Kasumi-1 (cell line): ENCODE measurements at places on chromosomes 11 and 22.

DNA sequence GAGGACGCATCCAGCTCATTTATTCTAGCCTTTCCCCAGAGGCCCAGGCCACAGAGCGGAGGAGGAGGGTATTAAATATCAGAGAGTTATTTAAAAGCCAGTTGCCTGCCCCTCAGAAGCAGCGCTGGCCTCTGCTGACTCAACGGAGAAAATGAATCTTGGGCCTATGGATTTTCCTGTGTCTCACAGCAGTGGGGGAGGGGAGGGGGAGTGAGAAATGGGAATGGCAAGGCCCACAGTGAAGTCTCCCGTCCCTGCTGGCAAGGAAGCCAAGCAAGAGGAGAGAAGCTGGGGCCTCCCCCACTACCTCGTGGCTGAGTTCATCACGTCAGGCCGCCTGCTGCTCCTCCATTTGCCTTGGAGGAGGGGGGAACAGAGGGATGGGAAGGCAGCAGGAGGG, 4.5 kb upstream of the TPBGL start:
- DNase-seq: no peak

DNA sequence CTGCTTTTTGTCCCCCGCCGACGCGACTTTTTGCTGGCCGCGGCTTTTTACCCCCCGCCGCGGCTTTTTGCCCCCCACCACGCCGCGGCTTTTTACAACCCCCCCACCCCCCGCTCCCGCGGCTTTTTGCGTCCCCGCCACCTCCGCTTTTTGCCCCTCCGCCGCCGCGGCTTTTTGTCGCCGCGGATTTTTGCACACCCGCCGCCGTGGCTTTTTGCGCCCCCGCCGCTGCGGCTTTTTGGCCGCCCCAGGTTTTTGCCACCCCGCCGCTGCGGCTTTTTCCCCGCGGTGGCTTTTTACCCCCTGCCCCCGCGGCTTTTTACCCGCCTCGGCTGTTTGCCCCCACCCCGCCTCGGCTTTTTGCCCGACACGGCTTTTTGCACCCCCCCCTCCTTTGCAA, 205.5 kb downstream of the CCT8L2 start:
- no peak for DNase-seq

DNA sequence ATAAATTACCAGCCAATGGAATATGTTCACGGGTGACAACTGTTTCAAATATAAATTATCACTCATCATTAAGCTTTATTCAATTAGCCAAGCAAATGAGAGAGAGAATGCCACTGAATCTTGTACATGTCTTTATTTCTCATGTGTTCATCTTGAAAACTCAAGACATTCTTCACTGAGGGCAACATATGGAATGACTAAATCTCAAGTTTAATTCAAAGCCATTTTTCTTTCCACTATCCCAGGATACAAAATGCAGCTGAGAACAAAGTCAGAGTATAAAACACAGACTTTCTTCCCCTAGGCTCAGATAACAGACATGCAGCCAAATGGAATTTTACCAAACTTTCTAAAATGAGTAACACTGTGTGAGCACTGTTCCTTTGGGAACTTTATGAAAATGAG, 12.1 kb upstream of the BBOX1 start:
- no peak for DNase-seq

DNA sequence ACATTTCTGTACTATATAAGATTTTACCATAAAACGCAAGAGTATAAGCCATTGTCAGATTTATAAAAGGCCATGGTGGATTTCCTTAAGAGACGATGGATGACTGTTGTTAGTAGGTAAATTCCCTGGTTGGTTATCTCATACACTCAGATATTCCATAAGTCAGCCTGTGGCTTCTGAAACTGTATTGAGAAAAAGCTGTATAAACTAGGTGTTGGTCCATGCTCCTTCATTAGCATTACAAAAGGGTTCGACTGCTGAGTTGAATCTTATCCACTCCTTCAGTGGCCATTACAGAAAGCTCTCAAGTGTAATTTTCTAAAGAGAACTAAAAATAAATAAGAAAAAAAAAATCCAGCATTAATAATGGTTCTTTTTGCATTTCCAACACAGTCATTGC, 5.3 kb downstream of the GRAP2 start:
- no peak for DNase-seq

DNA sequence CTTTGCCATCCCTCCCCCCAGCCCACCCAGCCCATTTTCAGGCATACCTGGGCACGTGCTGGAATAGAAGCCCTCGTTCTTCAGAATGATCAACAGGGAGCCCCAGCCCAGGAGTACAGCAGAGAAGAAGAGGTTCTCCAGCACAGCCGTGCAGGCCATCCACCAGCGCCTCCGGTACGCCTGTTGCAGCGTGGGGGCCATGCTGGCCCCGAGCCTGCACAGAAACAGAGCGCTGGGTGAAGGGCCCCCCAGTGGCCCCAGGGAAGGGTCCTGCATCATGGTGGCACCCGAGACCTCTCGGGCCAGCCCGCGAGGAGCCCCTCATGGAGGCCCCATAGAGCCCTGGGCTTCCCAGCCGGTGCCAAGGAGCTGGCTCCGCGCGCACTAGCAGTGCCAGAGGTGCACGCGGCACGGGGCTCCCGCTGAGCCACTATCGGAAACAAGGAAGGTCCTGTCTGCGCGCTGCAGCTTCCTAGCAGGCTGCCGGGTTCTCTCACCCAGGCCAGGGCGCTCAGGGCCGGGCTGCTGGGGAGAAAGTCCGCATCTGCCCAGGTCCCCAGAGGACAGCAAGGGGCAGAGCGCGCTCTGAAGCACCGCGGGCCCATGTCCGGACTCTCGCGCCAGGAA, 1.5 kb downstream of the SLC43A1 start:
- DNase-seq: peak; percentile 35

DNA sequence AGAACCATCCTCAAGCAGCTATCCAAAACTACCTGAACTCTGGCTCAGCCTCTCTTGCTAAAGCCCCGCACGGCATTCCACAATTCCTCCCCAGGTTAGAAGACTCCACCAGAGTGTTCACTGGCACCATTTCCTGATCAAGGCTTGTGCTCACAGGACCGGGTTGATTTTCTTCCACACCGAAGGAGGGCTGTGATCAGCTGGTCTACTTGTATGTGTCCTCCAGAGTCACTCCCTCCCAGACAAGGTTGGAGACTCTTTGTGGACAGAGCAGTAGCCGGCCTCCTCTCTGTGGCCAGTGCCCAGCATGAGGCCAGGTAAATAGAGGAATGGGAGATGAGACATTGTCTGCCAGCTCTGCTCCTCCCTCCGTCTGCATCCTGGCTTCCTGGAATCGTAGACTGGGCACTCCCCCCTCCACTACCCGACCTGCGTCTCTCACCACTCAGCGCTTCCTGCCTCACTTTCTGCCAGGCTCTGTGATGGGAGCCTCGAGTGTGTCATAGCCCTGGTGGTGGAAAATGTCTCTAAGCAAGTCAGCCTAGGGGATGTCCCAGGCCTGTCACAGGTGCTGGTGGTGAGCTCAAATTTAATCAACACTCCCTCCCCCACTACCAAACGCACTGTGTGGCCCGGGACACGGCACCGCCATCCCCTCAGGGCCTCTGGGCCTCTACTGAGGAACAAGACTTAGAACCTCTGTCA, 12.5 kb upstream of the TMPRSS6 start:
- DNase-seq: no peak

DNA sequence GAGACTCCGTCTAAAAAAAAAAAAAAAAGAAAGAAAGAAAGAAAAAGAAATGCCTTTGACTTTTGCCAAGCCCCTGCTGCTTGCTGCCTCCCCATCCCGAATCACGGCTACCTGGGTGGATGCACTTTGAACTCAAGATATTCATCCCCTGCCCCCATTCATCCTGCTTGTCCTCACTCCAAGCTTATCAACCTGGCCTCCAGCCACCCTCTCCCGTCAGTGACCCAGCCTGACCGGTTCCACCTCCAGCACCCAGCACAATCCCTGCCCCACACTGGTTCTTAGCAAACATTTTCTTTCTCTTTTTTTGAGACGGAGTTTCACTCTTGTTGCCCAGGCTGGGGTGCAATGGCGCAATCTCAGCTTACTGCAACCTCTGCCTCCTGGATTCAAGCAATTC, 44.4 kb downstream of the CYTH4 start:
- DNase-seq: no peak

GRCh38 chr11:33509632-33510031, 191.0 kb downstream of the C11orf91 start:
- DNase-seq: no peak

- DNase-seq: no peak
Measured at GRCh38 chr11:112156153-112156955, 7.5 kb downstream of the IL18 start.

- no peak for DNase-seq
Measured at GRCh38 chr11:127461241-127462064, 460.9 kb upstream of the KIRREL3 start.

- peak; percentile 81 for DNase-seq
Measured at GRCh38 chr22:38051900-38052862, 5.0 kb upstream of the PICK1 start.

DNA sequence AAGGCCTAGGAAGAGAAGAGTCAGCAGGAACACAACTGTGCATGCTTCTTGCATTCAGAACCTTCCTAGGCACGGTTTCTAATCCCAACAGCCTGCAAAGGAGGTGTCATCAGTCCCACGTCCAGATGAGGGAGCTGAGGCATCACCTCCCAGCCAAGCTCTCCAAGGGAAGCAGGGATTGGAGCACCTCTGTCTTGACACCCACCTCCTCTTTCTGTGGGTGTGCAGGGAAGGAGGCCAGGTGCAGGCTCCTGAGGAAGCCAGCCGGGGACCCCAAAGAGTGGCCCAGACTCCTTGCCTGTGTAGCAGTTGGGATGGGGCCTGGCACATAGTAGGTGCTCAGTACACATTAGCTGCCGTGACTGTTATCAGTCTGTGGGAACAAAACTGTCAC, 2.0 kb downstream of the PNPLA5 start:
- DNase-seq: no peak

DNA sequence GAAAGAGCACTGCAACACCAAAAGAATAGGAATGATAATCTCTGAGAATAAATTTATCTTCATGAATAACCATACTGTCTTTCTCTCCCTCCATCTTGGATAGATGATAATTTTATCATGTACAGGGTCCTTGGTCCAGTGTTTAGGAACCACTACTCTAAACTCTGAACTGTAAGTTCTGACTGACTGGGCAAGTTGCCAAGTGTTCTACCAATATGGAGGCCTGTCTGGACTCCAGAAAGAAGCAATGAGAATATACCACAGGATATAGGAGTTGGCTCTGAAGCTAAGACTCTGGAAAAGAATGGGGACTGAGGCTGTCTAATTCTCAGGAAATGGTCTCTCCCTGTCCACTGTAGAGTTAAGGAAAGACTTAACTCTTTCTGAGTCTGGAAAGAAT, 1.5 kb downstream of the FHIP1B start:
- DNase-seq: no peak

DNA sequence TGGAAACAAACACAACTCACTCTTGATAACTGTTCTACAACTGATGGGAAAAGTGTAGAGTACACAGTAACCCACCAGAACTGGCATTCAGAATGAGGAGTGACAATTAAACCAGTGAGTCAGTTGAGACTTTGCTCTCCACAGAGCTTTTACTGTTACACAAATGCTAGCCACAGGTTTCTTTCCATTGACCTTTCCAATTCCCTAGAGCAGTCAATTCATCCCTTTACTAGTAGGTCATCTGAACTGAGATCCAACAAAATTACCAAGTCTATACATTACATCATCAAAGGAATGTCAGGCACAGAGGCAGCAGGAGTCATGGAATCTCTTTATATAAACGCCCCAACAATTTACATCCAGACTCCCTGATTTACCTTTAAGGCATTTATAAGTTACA, 65.9 kb downstream of the PHF21A start:
- no peak for DNase-seq

GRCh38 chr22:23065495-23066122, 4.7 kb upstream of the GNAZ start:
- no peak for DNase-seq

DNA sequence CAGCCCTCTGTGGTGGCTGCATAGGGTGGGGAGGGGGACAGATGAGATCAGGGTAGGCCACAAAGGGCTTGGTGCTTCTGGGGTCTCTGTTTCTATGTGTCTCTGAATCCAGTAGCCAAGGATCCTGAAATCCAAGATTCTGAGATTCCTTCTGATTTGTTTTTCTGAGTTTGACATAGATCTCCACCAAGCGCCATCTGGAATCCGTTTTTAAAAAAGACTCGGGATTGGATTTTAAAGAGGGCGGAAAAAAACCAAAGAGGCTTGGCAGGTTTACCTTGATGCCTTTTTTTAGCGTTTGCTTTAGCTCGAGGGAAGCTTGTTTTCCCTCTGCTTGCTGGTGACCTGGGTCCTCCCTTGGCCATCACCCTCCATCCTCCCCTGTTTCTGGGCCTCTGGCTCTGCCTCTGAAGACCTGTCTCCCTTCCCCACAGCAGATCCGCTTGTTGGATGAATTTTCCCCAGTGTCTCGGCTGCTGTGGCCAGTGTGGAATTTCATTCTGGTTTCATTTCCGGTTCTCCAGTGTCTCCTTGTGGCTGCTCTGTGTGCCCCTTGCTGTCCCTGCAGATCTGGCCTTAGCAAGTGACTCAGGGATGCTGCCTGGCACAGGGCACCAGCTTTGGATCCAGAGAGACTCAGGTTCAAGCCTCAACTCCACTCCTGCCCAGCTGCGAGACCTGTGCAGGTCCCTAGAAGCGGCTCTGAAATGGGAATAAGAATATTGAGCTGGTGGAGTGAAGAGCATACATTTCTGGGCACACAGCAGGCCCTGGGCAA, 15.1 kb downstream of the SYNGR1 start:
- DNase-seq: no peak

DNA sequence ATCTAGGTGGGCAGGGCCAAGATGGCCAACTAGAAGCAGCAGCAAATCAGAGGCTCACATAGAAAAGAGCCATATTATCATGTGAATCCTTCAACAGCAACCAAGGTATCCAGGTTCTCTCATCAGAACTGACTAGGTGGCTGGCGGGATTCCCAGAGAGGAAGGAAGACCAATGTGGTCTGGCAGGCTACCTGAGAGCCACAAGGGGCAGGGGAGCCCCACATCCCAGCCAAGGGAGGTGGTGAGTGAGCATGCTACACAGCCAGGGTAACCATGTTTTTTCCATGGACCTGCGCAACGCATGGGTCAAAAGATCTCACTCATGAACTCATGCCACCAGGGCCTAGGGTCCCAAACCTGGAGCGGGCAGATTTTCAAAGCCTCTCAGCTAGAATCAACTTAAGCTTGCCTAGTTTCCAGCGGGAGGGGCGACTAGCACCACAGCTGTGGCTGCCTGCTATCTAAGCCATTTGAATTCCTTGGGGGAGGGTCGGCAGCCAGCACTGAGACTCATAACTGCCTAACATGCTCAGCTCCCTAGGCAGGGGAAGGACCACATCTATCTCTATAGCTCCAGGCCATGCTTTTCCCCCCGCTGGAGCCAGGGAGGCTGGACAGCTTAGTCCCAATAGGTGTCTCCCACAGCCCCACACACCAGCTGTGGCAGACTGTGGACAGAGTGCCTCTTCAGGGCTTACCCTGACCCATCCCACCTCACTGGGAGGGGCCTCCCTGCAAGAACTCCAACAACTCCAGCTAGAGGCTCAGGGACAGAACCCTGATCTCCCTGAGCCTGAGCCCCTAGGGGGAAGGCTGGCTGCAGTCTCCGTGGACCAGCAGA, 28.7 kb upstream of the CASP12 start:
- no peak for DNase-seq
